ENCODE measurements at places on chromosomes 5 and 9.

DNA sequence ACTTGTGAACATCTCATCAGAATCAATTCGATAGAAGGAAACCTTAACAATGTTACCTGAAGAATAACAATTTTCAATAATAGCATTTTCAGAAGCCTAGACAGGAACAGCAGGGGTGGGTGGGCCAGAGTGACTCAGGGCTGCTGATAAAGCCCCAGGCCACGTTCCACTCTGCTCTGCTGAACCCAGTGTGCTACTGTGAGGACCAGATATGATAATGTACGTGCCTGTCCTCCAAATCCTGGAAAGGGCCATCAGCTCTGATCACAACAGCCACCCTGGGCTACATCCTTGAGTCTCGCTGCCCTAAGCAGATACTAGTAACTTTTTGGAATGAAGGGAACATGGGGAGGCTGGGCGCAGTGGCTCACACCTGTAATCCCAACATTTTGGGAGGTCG is 91.3 kb downstream of the PRRT1B start:
- DNase-seq = no peak

- DNase-seq = no peak
These were observed 34.4 kb upstream of the SARDH start for GRCh38 chr9:133772581-133772980.

DNA sequence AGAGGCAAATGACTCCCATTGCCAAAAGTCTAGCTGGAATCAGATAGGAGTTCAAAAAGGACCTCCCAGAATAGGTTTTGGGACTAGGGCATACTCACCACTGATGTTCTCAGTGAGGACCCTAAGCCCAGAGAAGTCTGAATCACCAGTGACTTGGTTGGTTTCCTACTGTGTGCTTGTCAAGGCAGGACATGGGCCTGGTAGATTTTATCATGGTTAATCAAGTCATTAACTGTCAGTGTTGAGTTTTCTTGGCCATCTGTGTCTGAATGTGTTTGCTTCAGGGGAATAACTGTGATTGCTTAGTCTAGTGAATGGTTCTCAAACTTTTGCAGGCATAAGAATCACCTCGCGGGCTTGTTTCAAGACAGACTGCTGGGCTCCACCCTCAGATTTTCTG is 99.0 kb upstream of the GDNF start:
- no peak for DNase-seq

DNA sequence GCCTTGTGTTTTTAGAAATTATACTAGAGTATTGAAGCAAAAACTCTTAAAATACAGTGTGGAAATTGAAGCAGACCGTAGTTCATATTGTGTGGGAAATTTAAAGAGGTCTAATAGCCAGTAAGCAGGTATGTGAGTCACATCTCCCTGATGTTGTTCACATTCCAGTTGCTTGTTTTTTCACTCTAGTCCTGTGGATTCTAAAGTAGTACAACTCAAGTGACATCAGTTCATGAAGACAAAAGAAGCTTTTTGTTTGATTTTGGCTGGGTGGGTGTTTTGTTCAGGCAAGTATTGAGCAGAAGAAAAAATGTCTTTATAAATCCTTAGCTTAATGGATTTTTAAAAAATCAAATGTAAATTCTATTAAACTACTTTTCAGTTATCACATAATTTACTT is 216.2 kb downstream of the MAN2A1 start:
- no peak for DNase-seq

GRCh38 chr5:158553195-158553961 is 546.3 kb downstream of the EBF1 start:
- DNase-seq = no peak

All from activated CD4-positive, alpha-beta T cell treated with anti-CD3 and anti-CD28 coated beads, Interleukin-2, amount 50 U/mL, for 1 hour (primary cell).